Eye (tissue), 1 donor: ENCODE measurements at places on chromosomes 5 and 9.

GRCh38 chr5:68465133-68465532 lies 249.6 kb downstream of the PIK3R1 start:
- no peak for DNase-seq

- no peak for DNase-seq
These were observed 128.4 kb downstream of the SEC61B start for GRCh38 chr9:99350461-99350860.

- DNase-seq, result no peak
These were observed 166.1 kb upstream of the SEMA6A start for GRCh38 chr5:116740771-116741170.

DNA sequence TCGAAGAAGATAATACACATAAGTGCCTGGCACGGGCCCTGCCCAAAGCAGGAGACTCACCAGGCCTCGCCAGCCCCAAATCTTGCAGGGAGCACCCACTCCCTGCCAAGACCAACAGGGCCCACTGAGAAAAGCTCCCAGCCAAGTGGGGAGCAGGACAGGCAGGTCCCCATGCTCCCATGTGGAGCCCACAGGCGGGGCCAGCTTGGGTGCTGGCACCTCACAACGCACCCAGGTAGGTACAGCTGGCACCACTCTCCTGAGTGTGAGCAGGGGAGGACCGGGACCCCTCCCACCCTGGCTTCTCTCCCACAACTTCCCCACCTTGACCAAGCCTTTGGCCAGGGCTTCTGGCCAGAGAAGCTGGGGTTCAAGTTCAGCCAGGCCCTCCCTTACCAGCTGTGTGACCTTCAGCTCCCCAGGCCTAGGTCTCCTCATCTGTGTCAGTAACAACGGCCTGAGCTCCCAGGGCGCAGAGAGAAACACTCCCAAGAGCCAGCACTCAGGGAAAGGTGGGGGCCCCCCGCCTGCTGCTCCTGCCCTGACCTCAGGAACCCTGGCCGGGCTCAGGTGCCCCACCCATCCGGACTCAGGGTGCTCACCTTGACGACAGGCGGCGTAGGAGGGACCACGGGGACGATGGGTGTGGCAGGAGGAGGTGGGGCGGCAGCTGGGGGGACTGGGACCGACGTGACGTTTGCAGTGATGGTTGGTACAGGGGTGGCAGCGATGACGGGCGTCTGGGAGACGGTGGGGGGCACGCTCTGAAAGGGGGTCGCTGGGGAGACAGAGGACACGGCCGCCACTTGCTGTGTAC lies 17.8 kb downstream of the BRD3 start:
- no peak for DNase-seq

DNA sequence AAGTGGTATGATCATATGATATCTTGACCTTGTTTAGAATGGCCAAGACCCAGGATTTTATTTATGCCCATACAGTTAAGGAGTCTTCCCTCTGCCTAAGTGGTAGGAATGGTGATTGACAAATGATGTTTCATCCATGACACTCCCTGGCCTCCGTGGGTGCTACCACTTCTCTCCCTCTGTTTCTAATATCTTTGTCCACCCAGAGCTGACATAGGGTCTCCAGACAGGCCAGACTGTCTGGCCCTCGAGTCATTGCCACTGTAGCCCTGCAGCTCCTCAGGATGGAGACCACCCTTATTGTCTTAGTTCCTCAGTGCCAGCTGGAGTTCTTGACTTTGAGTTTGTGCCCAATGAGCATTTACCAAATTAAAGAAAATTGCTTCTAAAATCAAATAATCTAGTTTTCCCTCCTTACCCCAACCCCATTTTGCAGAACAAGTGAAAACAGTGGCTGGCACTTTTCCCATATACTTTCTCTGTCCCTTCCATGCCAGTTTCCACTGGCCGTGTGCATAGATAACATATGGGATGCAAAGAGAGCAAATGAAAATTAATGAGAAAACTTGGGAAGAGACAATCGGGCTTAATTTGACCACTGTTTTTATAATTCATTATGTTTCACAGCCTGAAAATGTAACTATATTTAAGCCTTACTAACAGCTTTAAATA lies 235.7 kb downstream of the NSG2 start:
- DNase-seq, result no peak

DNA sequence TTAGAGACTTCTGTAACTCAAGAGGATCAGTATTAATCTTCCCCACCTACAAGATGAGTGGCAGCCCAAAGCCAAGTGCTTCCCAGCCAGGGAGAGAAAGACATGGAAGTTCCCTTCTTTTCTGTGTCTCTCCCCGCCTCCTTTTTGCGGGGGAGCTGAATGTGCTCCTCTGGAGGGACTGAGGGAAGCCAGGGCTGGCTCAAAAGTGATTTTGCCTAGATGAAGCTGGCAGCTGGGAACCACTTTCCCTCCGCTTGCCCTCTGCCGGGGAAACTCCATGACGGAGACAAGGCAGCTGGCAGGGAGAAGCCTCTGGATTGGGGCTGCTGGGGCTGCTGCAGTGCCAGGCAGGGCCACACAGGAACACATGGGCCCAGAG lies 24.4 kb downstream of the EGR1 start:
- DNase-seq, result no peak

DNA sequence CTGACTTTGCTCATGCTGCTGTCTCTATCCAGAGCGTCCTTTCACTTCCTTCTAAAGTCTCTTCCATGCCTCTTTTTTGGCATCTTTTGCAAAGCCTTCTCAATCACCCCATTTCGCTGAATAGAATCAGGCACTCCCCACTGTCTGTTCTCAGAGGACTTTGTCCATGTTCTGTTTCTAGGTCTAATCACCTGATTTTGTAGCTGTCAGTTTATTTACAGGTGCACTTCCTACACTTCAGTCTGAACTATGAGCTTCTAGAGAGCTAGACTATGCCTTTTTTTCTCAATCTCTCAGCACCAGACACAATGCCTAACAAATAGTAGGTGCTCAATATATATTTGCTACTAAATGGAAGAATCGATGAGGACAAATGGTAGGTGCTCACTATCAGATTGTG lies 29.9 kb downstream of the TLR4 start:
- no peak for DNase-seq

DNA sequence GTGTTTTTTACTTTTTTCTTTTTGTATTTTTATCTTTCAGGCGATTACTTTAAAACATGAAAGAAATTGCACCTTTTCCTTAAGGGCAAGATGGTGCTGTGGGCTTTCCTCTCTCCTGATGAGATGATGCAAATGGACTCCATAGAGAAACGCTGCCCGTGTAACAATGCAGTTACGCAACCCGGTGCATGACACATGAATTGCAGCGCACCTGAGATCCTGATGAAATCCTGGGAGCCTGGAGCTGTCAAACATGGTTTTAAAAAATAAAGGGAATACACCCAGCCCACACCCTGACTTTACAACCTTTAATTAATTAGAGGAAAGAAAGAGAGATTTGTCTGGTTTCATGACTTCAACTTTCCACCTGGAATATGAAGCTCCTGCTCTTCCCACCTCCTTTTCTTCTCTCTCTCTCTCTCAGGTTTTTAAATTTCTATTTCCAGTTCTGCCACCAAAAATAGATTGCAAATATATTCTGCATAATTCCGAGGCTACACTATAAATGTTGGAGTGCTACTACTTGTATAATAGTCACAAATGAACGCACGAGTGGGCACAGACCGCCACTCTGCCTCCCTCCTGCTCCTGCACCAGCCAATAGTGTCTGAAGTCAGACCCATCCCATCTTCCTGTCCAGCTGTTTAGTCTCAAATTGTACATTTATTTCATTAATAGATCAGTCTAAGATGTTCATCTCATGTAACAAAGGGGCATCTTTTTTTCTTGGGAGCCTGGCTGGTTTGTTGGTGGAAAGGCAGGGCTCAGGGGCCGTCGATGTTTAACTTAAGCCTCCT lies 179.1 kb downstream of the AUH start:
- DNase-seq, result no peak

DNA sequence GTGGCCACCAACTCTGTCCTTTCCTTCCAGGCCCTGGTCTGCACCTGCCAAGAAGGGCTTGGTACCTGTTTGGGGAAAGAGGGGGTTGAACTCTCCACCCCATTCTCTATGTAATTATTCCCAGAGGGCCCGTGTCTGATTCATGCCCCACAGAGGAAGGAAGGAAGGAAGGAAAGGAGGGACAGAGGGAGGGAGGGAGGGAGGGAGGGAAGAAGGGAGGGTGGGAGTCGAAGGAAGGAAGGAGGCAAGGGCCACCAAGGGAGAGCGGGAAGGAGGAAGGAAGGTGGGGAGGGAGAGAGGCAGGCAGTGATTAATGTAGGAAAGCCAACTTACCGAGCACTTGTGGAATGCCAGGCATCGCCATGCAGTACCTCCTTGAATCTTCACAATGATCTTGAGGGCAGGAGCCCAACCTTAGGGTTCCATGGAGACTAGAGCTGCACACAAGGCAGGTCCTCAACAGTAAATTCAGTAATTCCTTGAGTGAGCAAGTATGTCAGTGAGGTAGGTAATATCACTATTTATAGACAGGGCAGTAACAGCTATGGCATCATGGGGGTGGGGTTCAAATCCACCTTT lies 75.8 kb downstream of the FGF18 start:
- DNase-seq, result no peak

DNA sequence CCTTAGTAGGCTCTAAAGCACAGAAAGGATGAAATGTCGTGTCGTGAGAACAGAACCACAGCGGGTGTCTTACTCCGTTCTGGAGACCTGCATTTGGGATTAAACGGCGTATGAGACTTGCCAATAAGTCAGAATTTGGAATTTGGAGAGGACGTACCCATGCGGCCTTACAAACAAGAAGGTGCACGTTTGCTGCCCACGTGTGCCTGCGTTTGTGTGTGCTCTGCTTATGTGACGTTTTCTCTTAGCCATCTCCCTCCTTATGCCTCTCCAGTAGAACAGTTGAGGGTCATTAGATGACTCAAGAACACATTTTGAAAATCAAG lies 171.6 kb upstream of the OTULINL start:
- no peak for DNase-seq

GRCh38 chr9:27683181-27683580 lies 109.9 kb upstream of the C9orf72 start:
- DNase-seq, result peak; percentile 29

- peak; percentile 74 for DNase-seq
These were observed 214.1 kb upstream of the IER5L start for GRCh38 chr9:129392093-129392541.

GRCh38 chr5:57802131-57802530 lies 319.5 kb upstream of the ACTBL2 start:
- DNase-seq, result no peak

- DNase-seq, result no peak
These were observed 4.9 kb downstream of the EXOSC2 start for GRCh38 chr9:130698514-130698913.

- no peak for DNase-seq
These were observed 10.5 kb upstream of the NR4A3 start for GRCh38 chr9:99811172-99811571.

GRCh38 chr9:630817-631216 lies 210.7 kb upstream of the DMRT1 start:
- no peak for DNase-seq

GRCh38 chr5:96142184-96142781 lies 180.6 kb upstream of the ELL2 start:
- DNase-seq, result no peak

- DNase-seq, result peak; percentile 83
These were observed 143.0 kb downstream of the SMARCA2 start for GRCh38 chr9:2158111-2158610.

GRCh38 chr9:123445116-123445515 lies 89.1 kb downstream of the CRB2 start:
- no peak for DNase-seq

DNA sequence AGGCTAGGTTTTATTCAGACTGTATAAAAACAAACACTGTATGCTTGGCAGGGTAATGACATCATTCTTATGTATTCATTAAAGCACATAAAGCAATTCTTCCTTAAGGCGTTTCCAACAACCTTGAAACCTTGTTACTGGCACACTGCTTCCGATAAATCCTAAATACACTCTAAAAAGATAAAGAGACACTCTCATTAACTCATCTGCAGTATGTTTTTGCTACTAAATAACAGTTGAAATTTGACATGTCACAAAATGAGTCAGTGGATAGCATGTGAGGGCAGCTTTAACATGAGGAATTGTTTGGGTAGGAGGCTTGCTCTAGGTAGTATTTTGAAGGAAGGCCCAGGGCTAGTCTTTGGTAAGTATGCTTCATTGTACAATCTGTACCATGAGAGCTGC lies 13.7 kb downstream of the YIPF5 start:
- no peak for DNase-seq

GRCh38 chr5:1400936-1401335 lies 44.3 kb downstream of the SLC6A3 start:
- DNase-seq, result no peak

DNA sequence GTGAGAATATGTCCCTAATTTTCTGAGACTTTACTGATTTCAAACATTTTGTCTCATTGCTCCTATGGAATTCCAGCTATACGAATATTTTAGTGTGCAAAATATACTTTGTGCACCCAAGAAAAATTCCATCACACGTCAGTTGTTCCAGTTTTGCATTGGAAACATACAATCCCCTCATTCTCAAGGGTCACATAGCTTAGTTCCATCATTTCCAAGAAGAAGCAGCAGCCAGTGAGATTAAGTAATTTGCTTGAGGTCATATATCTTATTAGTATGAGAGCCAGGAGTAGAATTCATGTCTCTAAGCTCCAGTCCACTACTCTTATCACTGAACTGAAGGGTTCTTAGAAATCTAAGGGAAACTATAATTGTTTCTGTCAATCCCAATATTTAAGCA lies 746.7 kb upstream of the C9orf72 start:
- DNase-seq, result no peak

DNA sequence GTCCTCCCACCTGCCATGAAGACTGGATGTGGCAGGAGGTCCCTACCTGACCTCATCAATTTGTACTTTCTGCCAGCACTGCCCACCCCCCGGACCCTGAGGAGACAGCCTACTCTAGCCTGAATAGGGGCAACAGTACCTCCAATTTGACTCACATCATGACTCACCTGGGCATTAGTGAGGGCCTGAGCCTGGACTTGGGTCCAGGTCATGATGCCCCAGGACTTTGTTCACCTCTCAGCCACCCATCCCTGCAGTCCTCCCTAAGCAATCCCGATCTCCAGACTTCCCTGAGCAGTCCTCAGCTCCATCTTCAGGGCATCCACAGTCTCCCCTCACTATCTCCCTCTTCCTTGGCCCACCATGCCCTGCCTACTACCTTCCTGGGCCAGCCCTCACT lies 28.1 kb downstream of the KIF2A start:
- no peak for DNase-seq

- no peak for DNase-seq
These were observed 20.8 kb upstream of the CKMT2 start for GRCh38 chr5:81212211-81212751.

GRCh38 chr9:89883401-89884341 lies 278.9 kb downstream of the GADD45G start:
- DNase-seq, result no peak

GRCh38 chr9:73761905-73762304 lies 610.2 kb downstream of the ANXA1 start:
- no peak for DNase-seq

DNA sequence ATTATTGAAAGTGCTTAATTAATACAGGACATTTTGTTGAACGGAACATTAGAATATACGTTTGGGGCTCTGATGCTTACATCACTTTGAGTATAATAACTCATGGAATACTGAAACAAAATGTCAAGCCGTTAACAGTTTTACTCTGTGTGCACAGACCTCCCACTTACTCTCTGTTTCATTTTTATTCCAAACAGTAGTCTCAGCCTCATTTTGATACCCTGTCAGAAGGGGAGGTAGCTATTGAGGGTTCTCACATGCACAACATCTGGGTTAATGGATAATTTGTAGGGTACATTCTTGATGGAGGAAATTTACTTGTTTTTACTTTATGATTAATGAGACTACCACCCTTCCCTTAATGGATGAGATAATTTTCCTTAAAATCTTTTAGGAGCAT lies 59.0 kb downstream of the SCAMP1 start:
- no peak for DNase-seq

- DNase-seq, result peak; percentile 83
These were observed at the start of gene NREP for GRCh38 chr5:111756581-111757354. NREP (minus strand) TSS chr5:111757194; CDS start chr5:111755772, 1,422 bp downstream.
